Hippocampal formation (tissue), 2 donors: ENCODE measurements at places on chromosomes 4 and X.

DNA sequence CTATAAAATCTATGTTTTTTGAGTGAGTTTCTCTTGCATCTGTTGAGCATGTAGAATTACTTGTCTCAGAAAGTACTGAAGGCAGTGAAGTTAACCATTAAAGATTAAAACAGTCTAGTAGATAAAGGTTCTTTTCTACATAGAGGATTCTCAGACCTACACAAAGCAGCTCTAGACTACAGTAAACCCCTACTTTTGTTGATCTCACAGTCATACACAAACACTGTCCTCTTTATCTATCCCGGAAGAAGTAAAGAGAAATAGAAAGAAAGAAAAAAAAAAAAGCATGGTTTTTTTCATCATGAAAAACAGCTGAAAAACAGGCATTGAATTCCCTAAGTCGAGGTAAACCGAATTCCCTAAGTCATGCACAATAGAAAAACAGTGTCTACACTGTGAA lies 58.6 kb downstream of the COL25A1 start:
- no peak for DNase-seq

- DNase-seq: no peak
Measured at GRCh38 chr4:158371158-158371557, 150.5 kb upstream of the RXFP1 start.

DNA sequence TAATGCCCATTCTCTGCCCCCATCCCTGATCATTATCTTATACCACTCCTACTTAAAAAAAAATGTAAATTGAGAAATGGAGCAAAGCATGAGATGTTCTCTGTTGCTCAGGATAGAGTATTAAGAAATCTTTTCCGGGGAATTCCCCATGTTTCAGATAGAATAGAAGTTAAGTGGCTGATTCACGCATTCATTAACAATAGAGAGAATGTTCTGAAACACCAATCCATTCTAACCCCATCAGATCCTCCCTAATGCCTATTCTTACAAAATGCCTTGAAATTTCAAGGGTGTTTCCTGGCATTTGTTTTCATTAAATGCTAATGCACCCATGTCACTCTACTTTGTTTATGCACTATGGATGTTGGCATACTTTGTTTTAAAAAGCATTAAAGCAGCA lies 101.1 kb downstream of the AREG start:
- no peak for DNase-seq

DNA sequence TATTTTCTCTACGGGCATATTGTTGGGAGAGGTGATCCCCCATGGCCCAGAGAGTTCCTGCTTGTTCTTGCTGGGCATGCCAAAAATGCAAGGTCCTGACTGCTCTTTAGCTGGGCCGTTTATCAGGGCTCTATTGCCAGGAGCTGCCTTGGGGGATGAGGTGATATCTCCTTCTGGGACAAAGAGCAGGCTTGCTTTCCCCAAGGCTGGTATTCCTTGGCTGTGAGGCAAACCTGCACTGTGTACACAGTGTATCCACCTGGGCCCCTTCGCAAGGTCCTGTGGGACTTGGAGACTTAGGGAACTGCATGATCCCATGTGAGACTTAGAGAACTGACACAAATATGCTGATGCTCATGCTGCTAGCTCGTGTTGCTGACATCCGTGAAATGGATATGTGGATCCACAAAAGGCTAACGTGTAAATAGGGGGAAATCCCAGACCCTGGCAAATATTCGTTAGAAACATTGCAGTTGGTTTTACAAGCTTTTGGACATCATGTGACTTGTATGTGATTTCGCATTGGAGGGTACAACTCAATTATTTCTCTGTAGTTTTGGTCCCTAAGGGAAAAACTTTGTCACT lies 24.4 kb upstream of the ZFX start:
- DNase-seq: no peak

DNA sequence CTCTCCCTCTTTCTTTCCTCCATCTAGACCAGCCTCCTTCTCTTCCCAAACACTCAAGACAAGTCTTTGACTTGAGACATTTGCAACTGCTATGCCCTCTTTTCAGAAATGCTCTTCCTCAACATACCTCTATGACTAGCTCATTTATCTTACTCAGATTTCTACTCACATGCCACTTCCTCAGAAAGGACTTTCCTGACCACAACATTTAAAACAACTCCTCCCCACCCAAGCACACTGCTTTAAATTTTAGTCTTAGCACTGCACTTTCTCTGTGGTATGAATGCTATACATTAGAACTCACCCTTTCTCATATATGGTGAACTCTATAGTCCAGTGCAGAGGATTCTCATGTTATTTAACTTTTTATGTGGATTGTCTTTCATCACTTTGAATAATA lies 28.4 kb upstream of the SULT1E1 start:
- no peak for DNase-seq

DNA sequence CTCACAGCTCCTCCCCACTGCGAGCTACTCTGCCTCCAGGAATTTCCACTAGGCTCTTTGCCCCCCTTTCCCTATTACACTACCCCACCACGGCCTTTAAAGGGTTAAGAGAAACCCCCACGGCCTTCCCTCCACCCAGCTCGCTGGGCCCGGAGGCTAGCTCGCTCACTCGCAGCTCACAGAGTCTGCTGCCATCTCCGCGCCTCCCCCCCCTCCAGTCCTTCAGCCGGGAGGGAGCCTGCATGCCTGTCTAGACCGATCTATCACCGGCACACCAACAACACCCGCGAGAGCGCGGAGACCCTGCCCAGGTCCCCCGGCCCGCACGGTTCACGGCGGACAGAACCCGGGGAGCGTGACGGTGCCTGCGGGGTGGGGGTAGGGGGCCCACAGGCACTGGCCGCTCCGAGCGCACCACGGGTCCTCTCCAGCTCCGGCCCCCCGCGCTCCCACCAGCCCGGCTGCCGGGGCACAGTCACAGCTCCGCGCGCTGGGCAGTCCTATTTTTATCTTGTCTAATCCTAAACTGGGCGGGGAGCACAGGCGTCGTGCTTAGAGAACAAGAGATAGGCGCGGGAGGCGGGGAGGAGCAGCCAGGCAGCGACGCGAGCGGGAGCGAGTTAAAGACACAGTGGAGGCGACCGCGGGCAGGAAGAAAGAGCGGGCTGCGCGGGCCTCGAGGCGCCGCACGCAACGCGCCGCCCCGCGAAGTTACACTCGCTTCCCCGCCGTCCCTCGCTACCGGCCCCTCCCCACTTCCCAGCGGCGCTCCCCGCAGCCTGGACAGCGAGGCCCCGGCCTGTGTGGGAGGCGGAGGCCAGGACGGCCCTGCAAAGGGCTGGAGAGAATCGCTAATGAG lies 3.5 kb downstream of the BCOR start:
- DNase-seq: peak; percentile 26
